ENCODE measurements at places on chromosomes 7 and 10.

DNA sequence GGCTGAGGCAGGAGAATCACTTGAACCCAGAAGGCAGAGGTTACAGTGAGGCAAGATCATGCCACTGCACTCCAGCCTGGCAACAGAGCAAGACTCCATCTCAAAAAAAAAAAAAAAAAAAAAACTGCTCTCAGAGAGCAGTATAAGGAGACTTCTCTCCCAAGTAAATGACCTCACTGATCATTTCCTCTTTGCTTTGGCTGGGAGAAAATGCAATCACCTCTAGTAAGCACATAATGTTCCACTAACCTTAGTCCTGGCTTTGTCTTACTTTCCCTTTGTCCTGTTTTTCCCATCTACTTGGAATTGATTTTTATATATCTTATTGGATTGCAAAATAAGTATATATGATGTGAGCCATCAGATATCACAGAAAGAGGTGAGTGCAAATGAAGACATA, 2.5 kb downstream of the SLC25A13 start:
- no peak for DNase-seq

- DNase-seq, result no peak
Observed at GRCh38 chr10:97703398-97704067, 10.0 kb upstream of the MARVELD1 start.

GRCh38 chr7:30813466-30813865, 42.2 kb downstream of the MINDY4 start:
- DNase-seq, result no peak

GRCh38 chr7:41674505-41675023, 28.3 kb downstream of the INHBA start:
- DNase-seq, result no peak

DNA sequence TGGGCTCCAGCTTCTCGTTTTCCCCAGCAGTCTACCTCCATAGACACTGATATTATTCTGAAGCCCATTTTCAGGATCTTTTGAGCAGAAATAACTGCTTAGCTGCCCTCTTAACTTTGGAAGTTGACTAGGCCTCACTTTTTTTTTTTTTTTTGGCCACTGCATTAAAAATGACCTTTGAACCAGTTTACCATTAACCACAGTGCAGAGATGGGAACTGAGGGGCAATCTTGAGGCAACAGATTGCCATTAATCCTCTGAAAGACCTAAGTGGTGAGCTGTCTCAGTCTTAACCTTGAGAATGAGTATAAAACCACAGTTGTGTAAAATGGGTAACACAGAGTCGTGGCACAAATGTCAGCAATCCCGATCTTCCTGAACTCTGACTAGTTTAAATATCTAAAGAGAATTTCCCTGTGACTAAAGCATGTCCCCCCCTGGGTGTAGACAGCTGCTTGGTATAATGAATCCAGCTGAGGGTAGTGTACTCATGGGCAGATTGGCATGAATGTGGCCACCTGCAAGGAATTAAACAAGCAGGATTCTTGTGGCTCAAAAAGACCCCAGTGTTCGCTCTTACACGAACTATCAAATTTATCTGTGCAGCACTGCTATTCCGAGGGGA, 46.1 kb upstream of the FMC1 start:
- DNase-seq, result no peak

DNA sequence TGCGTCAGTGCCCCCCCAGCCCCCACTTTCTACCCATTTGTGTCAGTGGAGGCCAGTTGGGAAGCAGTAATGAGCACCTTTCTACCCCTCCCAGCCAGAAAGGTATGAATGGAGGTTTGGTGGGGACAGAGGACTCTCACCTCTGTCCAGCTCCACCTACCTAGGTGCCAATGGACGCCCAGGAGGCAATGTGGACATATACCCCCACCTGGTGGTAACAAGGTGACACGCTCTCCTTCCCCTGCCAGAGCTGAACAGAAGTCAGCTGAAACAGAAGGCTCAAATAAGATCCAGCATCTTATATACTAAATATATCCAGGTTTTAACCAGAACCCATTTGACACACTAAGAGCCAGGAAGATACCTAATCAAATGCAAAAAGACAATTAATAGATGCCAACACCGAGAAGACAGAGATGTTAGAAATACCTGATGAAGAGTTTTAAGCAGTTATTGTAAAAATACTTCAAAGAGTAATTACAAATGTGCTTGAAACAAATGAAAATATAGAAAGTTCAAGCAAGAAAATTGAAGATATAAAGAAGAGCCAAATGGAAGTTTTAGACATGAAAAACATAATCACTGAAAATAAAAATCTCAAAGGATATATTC, 18.4 kb upstream of the SORCS3 start:
- peak; percentile 57 for DNase-seq

GRCh38 chr7:92246360-92247101, 757 bp downstream of the ANKIB1 start:
- peak; percentile 80 for DNase-seq

- peak; percentile 94 for DNase-seq
Observed at GRCh38 chr10:77037735-77038403, 599.7 kb downstream of the KCNMA1 start.

DNA sequence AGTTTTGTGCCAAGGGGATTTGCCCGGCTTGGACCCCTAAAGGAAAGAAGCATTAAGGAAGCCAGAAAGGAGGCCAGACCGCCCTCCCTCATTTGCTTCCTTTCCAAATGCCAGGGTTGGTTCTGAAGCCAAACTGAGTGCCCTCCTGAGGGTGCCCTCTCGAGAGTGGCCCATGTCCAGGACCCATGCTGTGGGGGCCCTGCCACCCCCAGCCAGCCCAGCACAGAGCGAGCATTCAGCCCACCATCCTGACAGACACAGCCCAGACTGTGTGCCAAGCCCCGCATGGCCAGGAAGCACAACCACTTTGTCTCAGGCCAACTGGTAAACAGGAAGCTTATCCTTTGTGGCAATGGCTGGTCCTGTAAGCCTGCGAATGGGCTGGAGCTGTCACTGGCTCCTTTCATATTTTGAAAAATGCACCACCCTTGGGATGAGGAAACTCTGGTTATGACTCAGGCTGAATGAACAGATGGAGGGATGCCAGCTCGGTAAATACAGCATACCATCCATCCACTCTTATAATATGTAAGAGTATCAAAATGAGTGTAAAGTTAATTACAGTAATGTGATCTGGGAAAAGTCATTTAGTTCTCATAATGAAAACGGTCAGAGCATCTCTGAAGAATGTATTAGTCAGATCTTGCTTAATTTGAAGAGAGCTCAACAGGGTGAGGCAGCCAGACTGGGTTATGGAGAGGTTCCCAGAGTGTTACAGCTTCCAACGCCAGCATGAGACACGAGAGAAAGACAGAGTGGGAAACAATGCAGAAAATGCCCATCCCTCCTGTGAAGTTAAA, 65.0 kb downstream of the STK17A start:
- DNase-seq, result peak; percentile 98

- DNase-seq, result no peak
Observed at GRCh38 chr10:99983280-99983988, 26.3 kb downstream of the DNMBP start.

DNA sequence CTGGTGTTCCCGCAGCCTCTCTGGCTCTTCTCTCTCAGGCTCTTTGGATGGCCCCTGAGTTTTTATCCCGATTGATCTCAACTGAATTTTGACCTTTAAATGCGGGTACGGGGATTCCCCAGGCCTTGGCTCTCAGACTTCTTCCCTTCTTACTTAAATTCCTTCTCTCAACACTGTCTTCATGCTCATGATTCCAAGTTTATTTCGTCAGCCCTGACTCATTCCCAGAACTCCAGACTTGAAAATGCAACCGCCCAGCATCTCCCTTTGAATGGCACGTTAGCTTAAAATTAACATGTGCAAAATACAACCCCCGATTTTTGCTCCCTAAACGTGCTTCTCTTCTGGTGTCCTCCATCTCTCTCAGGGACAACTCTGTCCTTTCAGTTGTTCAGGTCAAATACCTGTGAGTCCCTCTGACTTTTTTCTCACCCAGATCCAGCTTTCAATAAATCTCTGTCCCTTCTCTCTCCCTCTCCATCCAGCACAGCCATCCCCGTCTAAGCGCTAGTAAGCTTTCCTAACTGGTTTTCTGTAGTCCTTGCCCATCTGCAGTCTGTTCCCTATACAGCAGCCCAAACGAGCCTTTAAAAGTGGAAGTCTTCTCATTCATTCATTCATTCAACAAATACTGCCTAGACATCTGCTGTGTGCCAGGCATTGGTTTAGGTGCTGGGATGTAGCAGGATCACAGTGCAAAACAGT, 7.1 kb downstream of the HECW1 start:
- DNase-seq, result no peak

DNA sequence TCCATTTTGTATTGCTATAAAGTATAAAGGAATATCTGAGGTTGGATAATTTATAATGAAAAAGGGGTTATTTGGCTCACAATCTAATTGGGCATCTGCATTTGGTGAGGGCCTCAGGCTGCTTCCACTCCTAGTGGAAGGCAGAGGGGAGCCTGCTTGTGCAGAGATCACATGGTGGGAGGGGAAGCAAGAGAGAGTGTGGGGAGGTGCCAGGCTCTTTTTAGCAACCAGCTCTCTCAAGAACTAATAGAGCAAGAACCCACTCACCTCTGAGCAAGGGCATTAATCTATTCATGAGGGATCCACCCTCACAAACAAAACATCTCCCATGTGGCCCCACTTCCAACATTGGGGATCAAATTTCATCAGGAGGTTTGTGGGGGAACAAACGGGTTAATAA, 64.6 kb downstream of the OGDH start:
- DNase-seq, result no peak

- peak; percentile 26 for DNase-seq
Observed at GRCh38 chr7:153065051-153065450, 305.5 kb downstream of the ACTR3B start.

- no peak for DNase-seq
Observed at GRCh38 chr10:94037286-94037685, 43.6 kb downstream of the PLCE1 start.

DNA sequence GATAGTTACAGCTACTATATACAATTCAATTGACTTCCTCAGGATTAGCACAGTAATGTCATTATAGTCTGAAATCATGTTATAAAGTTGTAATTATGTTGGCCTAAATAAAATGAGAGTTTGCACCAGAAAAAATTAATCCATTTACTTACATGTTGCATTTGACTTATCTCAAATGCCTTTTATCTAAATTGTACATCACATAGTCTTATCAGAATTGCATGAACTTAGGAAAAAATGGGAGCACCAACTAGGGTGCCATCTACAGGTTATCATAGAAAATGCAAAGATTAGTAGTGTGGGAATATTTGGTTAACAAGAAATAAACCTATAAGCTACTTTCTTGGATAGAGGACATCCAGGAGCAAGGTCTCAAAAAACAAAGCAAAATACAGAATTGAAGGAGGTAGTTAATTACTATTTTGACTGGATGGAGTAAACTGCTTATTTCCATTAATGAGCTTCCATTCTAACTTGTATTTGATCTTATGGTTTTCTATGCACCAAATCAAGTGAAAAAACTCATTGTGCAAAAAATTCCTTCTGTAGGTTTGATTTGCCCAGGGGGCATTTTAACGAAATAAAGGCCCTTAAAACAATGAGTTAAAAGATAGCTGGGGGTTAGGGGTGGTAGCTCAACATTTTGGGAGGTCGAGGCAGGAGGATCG, 60.0 kb upstream of the ORC5 start:
- DNase-seq, result peak; percentile 36

DNA sequence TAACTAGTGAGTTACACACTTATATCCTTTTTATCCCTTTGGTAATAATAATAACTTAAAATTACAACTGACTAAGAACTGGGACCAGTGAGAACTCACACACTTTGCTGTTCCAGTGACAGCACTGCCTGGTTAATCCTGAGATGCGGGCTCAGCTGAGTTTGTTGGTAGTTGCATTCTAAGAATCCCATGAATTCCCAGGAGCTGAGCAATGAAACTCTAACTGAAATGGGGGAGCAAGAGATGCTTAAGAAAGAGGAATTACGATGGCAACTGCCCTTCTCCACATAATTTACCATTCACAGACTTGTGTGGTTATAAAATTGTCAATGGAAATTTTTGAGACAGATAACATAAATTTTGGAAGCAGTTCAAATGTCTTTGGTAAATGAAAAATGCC, 659.4 kb downstream of the MAGI2 start:
- DNase-seq, result no peak

GRCh38 chr10:2836921-2837662, 230.3 kb upstream of the PFKP start:
- no peak for DNase-seq

- DNase-seq, result no peak
Observed at GRCh38 chr10:97904576-97904975, 54.9 kb downstream of the GOLGA7B start.

DNA sequence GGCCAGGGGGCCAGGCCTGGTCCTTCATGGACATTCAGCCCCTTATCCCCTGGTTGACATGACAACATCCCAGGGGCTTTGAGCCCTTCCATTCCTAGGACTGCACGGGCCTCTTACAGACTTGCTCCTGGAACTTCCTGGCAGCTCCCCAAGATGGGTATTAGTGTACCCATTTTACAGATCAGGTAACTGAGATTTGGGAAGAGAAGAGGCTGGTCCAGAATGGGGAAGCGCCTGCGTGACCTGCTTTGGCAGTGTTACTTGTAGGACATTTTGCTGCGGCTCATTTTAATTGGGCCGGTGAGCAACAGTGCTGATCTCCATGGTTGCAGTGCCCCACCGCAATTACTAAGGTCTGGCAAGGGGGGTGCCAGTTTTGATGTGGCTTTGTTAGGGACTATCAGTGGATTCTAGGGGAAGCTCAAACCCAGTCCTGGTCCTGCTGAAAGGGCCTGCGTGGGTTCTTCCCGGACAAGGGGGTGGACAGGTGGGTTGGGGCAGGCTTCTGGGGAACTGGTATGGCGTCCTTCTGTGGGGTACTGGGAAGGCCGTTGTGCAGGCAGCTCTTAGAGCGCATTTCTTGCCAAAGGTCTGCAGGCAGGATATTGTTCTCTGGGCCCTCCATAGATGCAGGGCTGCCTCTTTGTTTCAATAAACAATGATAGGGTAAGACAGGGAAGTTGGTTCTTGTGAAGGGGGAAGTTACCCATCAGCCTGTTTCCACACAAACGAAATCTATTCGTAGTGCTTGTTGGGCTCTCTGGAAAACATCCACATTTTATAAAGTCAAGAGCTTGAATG, 137.6 kb downstream of the RGS10 start:
- no peak for DNase-seq

GRCh38 chr7:99124751-99125504, 19.0 kb downstream of the SMURF1 start:
- no peak for DNase-seq

DNA sequence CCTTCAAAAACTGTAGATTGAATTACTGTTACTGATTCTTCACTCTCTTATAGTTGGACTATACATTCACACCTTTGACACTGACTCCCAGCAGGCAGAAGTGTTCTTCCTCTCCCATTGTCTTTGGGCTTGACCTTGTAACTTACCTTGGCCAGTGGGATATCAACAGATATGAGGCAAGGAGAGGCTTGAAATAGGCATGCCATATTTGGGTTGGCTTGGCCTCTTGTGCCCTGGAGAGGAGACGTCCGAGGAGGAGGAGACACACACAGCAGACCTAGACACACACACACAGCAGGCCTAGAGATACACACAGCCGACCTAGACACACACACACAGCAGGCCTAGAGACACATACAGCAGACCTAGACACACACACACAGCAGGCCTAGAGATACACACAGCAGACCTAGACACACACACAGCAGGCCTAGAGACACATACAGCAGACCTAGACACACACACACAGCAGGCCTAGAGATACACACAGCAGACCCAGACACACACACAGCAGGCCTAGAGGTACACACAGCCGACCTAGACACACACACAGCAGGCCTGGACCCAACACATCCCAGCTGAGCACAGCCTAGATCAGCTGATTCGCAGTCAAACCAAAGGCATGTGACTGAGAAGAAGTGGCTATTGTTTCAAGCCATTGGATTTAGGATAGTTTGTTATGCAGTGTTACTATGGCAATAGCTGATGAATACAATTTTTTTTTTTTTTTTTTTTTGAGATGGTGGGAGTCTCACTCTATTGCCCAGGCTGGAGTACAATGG, 12.5 kb upstream of the GNA12 start:
- peak; percentile 46 for DNase-seq
